ENCODE measurements at places on chromosomes 16 and 17.

- no peak for DNase-seq
Measured at GRCh38 chr16:27377666-27378485, 24.1 kb upstream of the IL21R start.

DNA sequence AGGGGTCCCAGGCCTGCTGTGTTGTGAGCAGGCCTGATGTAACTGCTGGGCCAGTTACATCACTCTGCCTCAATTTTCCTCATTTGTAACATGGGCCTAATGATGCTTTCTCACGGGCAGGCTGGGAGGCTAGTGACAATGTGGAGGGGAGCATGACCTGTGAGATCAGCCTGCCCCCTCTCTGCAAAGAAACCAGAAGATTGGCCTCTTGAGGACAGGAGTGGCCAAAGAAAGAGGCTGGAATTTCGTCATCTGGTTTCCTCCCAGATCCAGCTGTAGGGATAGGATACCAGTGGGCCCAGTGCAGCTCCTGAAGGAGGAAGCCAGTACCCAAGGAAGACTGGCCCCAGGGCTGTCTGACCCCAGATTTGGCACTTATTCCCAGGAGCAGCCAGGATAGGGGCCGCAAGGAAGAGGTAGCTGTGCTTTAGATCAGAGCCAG, 615 bp upstream of the SREBF1 start:
- DNase-seq: peak; percentile 87

GRCh38 chr17:8354236-8354635, 14.6 kb downstream of the ODF4 start:
- DNase-seq: no peak

DNA sequence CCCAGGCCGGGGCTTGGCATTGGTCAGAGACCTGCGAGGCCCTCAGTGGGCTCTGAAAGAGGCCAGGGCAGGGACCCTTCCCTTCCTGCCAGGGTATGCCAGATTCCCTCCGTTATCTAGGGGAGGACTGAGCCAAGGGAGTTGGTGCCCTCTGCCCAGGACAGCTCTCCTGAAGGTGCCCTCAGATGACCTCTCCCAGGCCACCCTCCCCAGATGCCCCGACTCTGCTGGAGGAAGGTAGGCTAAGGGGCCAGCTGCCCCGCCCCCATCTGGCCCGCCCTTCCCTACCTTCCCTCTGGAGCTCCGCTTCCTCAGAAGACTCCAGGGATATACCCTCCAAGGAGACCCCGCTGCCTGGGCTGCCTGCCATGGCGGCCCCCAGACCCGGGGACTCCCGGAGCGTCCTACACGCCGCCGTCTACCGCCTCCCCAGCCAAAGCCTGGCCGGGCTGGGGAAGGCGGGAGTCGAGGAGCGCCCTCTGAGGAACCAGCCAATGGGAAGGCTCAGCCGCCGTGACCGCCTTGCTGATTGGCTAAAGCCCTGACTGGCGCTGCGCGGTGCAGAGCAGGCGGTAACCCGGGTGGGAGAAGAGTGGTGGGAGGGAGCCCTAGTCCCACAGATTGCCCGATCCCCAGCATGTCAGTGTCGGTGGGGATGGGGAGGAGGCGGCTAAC, 7.0 kb downstream of the MPP2 start:
- DNase-seq: peak; percentile 87

GRCh38 chr16:86628614-86629013, 50.3 kb downstream of the FOXL1 start:
- peak; percentile 21 for DNase-seq

GRCh38 chr16:48101069-48101674, 54.6 kb downstream of the ABCC12 start:
- no peak for DNase-seq
